HFFc6 (cell line): ENCODE measurements at places on chromosomes 4 and X. TPM values are rescaled to one million over a fixed set of nuclear protein-coding genes. Genes with fewer than 3 reads are reported as not detected.
A peak's percentile ranks its signal among the peaks of the same experiment; 100 is the strongest.

GRCh38 chrX:17564689-17565409 lies 172.4 kb upstream of the SCML1 start:
- H3K36me3 ChIP-seq: no peaks in the 10 kb centered on the region
- no peak overlapping the region for H3K4me3 ChIP-seq
- H3K27me3 ChIP-seq: no peaks in the 10 kb centered on the region

GRCh38 chr4:141668200-141668910 lies 32.0 kb downstream of the IL15 start:
- peak; percentile 36 for DNase-seq
- H3K27me3 ChIP-seq: no peaks in the 10 kb centered on the region
- H3K4me1 ChIP-seq: peaks cover 18% of the 10 kb centered on the region
- no peak overlapping the region for H3K4me3 ChIP-seq
- H3K27ac ChIP-seq: no peak overlapping the region
- no peaks in the 10 kb centered on the region; the same call in 1 of the 2 replicates for H3K36me3 ChIP-seq

DNA sequence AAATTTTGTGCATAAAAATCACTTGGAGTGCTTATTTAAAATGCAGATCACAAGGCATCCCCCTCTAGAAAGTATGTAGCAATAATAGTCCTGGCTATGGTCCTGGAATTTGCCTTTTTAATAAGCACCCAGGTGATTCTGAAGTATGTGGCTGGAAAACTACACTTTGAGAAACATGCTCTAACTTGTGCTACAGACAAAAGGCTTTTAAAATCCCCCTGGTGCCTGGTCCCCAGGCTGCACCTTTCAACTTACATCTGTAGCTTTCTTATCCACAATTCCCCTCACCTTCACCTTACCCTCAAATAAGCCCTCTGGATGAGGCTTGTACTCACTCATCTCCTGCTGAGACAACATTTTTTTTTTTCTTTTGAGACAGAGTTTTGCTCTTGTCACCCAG lies 21.1 kb downstream of the ART3 start:
- H3K36me3 ChIP-seq: no peaks in the 10 kb centered on the region
- no peak overlapping the region for H3K27ac ChIP-seq
- peaks cover 36% of the 10 kb centered on the region for H3K27me3 ChIP-seq
- H3K4me1 ChIP-seq: peaks cover 8% of the 10 kb centered on the region
- H3K4me3 ChIP-seq: no peak overlapping the region

DNA sequence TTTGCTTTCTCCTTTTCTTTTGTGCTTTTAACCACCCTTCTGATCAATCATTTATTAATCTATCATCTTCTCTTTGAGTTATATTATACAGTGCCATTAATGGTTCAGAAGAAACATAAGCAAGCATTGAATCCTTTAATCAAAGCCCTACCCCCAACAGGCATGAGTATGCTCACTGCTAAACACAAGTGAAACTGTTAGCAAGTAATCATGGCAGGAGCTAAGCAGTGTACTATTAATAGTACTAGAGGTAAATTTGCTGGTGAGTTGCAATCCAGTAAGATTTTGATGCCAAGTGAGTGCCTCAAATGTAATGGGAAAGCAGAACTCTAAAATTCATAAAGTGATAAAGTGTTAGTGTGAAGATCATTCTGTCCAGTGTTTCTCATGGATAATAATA lies 57.2 kb downstream of the FNIP2 start:
- peaks cover 49% of the 10 kb centered on the region for H3K4me1 ChIP-seq
- H3K27ac ChIP-seq: peak overlapping the region; percentile 3
- H3K4me3 ChIP-seq: no peak overlapping the region; the same call in 1 of the 2 replicates
- peaks cover 31% of the 10 kb centered on the region for H3K36me3 ChIP-seq

- no peaks in the 10 kb centered on the region for H3K27me3 ChIP-seq
- H3K36me3 ChIP-seq: no peaks in the 10 kb centered on the region
- no peak overlapping the region for H3K27ac ChIP-seq
- no peak for DNase-seq
- no peaks in the 10 kb centered on the region for H3K4me1 ChIP-seq
- no peak overlapping the region for H3K4me3 ChIP-seq
Measured at GRCh38 chr4:164383358-164384220, 370.3 kb upstream of the SMIM31 start.

- H3K36me3 ChIP-seq: no peaks in the 10 kb centered on the region
- DNase-seq: no peak
- H3K27ac ChIP-seq: peak overlapping the region; percentile 45; the same call in 1 of the 2 replicates
Measured at GRCh38 chr4:127622921-127623796, 9.6 kb upstream of the INTU start.

GRCh38 chr4:7196736-7197135 lies 4.4 kb downstream of the SORCS2 start:
- H3K36me3 ChIP-seq: no peaks in the 10 kb centered on the region
- H3K27me3 ChIP-seq: peaks cover 27% of the 10 kb centered on the region
- no peak overlapping the region for H3K4me3 ChIP-seq
- no peak for DNase-seq

GRCh38 chr4:185886832-185887524 lies 75.0 kb upstream of the SORBS2 start:
- no peaks in the 10 kb centered on the region for H3K4me1 ChIP-seq
- no peak overlapping the region for H3K27ac ChIP-seq
- peaks cover 5% of the 10 kb centered on the region; the same call in 1 of the 2 replicates for H3K27me3 ChIP-seq

- peaks cover 49% of the 10 kb centered on the region for H3K36me3 ChIP-seq
- no peak overlapping the region; the same call in 1 of the 2 replicates for H3K4me3 ChIP-seq
- H3K27ac ChIP-seq: peak overlapping the region; percentile 45
Measured at GRCh38 chr4:150123087-150123486, 44.8 kb downstream of the DCLK2 start.

- no peak for DNase-seq
- no peaks in the 10 kb centered on the region; the same call in none of the 2 replicates for H3K27me3 ChIP-seq
- H3K36me3 ChIP-seq: no peaks in the 10 kb centered on the region; the same call in 1 of the 2 replicates
- no peak overlapping the region for H3K27ac ChIP-seq
Measured at GRCh38 chrX:786441-786881, 155.9 kb downstream of the SHOX start.

- DNase-seq: no peak
- peaks cover 15% of the 10 kb centered on the region for H3K4me1 ChIP-seq
- H3K4me3 ChIP-seq: no peak overlapping the region
Measured at GRCh38 chr4:153453402-153453801, 12.8 kb upstream of the TMEM131L start.

DNA sequence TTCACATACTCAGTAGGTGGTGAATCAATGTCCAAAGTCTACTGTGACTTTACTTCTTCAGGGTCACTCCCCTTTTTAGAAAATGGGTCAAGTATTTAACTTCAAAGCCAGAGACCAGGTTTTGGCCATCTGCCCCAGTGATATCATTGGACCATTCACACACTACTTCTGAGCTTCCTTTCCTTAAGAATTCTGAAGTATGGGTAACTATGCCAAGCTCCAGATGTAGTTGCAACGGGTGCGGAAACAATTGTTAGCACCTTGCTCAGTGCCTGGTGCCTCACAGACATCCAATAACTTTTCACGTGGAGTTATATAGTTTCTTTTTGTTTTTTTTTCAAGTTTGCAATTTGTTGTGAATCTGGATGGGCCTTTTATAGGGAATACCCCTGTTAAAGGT lies 62.6 kb downstream of the TTC29 start:
- H3K27me3 ChIP-seq: peaks cover under 1% of the 10 kb centered on the region; the same call in 1 of the 2 replicates
- no peak overlapping the region for H3K4me3 ChIP-seq
- H3K36me3 ChIP-seq: no peaks in the 10 kb centered on the region
- no peak overlapping the region for H3K27ac ChIP-seq
- no peak for DNase-seq

DNA sequence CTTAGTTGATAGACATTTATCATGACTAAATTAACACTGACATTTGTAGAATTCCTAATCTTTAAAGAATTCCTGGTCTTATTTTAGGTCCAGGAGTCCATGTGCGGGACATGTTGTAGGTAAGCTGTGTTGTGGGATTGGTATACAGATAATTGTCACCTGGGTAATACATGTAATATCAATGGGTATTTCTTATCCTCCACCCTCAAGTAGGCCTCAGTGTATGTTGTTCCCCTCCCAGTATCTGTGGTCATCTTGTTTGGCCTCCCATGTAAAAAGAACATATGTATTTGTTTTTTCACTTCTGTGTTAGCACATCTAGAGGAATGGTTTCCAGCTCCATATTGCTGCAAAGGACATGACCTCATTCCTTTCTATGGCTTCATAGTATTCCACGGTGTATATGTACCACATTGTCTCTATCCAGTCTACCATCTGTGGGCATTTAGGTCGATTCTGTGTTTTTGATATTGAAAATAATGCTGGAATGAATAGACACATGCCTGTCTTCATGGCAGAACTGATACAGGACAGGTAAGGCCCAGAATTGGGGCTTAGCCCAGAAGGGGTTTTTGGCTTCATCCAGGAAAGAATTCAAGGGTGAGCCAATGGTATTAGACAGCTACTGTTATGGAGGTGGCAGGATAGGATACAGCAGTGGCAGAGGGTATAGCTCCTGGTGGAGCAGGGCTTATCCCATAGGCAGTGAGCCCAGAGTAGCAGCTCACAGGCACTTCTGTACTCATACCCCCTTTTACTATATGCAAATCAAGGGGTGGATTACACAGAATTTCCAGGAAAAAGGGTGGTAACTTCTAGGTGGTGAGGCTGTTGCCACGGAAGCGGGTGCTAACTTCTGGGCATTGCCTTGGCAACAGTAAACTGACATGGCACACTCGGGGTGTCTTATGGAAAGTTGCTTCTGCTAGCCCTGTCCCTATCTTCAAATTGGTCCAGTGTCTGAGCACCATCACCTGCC lies 66.1 kb upstream of the WDR1 start:
- H3K4me3 ChIP-seq: no peak overlapping the region
- no peak for DNase-seq
- H3K27me3 ChIP-seq: no peaks in the 10 kb centered on the region; the same call in none of the 2 replicates
- peaks cover 88% of the 10 kb centered on the region for H3K4me1 ChIP-seq
- H3K36me3 ChIP-seq: no peaks in the 10 kb centered on the region

GRCh38 chr4:21915761-21916160 lies 32.8 kb downstream of the KCNIP4 start:
- no peaks in the 10 kb centered on the region; the same call in 1 of the 2 replicates for H3K27me3 ChIP-seq
- H3K4me1 ChIP-seq: no peaks in the 10 kb centered on the region
- no peaks in the 10 kb centered on the region for H3K36me3 ChIP-seq
- no peak overlapping the region for H3K27ac ChIP-seq
- no peak overlapping the region for H3K4me3 ChIP-seq
- no peak for DNase-seq

- DNase-seq: no peak
- no peak overlapping the region for H3K27ac ChIP-seq
- H3K27me3 ChIP-seq: peaks cover 17% of the 10 kb centered on the region
- H3K4me1 ChIP-seq: peaks cover 8% of the 10 kb centered on the region; the same call in 1 of the 2 replicates
Measured at GRCh38 chrX:129701624-129702069, 37.1 kb upstream of the XPNPEP2 start.

- H3K4me3 ChIP-seq: no peak overlapping the region
- no peaks in the 10 kb centered on the region; the same call in 1 of the 2 replicates for H3K27me3 ChIP-seq
- no peak overlapping the region for H3K27ac ChIP-seq
- DNase-seq: no peak
- peaks cover 4% of the 10 kb centered on the region; the same call in 1 of the 2 replicates for H3K36me3 ChIP-seq
- H3K4me1 ChIP-seq: no peaks in the 10 kb centered on the region
Measured at GRCh38 chr4:57971261-57971660, 861.1 kb upstream of the IGFBP7 start.

GRCh38 chrX:137988470-137988869 lies 422.5 kb downstream of the ZIC3 start:
- DNase-seq: no peak
- H3K36me3 ChIP-seq: no peaks in the 10 kb centered on the region
- no peak overlapping the region for H3K27ac ChIP-seq
- H3K27me3 ChIP-seq: no peaks in the 10 kb centered on the region

DNA sequence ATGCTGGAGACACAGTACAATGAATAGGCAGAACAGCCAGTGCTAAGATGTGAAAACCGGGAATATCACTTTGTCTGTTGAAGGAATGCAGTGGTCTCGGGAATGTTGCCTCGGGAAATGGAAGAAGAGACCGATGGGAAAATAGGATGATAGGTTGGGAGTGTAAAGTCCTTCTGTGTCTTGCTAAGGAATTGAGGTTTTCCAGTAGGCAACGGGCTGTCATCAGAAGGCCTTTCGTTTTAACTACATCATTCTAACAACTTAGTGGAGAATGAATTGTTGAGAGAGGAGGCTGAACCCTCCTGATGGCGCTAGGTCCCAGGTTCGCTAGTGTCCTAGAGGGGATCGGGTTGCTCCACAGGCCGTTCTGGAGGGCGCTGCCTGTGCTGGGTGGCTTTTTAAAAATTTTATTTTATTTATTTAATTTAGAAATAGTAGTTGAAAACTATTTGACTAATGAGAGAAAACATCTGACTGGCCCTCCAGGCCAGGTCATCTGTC lies 730 bp downstream of the VBP1 start:
- peak; percentile 1 for DNase-seq
- peak overlapping the region; percentile 99 for H3K4me3 ChIP-seq
- 0 out of 2 replicates have a peak, but pooled peaks cover 6% of the 10 kb centered on the region for H3K36me3 ChIP-seq
- H3K4me1 ChIP-seq: peaks cover 24% of the 10 kb centered on the region
- H3K27ac ChIP-seq: peak overlapping the region; percentile 96

DNA sequence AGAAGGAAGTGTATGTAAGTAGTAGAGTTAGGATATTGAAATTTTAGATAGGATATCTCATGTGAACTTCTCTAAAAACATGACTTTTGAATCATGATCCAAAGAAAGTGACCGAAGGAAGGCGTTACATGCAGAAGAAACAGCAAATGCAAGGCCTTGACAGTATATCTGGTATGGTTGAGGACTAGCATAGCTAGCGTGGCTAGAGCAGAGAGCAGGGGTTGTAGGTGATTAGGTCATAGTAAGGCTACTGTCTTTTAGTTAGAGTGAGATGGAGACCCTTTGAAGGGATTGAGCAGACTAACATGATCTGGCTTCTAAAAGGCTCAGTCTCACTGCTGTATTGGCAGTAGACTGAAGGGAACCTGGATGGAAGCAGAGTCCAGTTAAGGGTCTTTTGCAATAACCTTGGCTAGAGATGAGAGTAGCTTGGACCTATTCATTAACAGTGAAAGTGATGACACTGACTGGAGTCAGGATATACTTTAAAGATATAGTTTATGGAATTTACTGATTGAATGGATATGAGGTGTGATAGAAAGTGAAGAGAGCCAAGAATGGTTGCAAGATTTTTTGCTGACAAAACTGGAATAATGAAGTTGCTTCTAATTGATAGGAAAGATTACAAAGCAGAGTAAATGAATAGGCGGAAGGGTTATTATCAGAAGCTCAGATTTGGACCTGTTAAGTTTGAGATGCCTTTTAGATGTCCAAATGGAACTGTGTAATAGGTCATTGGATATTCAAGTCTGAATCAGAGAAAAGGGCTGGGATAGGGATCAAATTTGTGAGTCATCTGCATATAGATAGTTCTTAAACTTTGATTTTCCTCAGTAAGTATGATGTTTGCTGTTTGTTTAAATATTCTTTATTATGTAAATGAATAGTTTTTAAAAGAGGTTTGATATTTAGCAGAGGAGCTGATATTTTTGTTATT lies 59.8 kb downstream of the MRPL1 start:
- H3K36me3 ChIP-seq: peaks cover 45% of the 10 kb centered on the region
- peak; percentile 33 for DNase-seq
- H3K4me1 ChIP-seq: peaks cover 51% of the 10 kb centered on the region
- H3K4me3 ChIP-seq: peak overlapping the region; percentile 41
- peak overlapping the region; percentile 92 for H3K27ac ChIP-seq
- no peaks in the 10 kb centered on the region; the same call in 1 of the 2 replicates for H3K27me3 ChIP-seq

GRCh38 chr4:121164291-121164690 lies at the start of gene TNIP3:
Gene TNIP3, minus strand, starts transcription at chr4:121164321. Its CDS starts 196 bp downstream, at chr4:121164125.
- no peak within 1 kb of the TSS for H3K4me3 ChIP-seq
- no peaks in the 10 kb centered on the region for H3K36me3 ChIP-seq
- H3K27ac ChIP-seq: no peak within 1 kb of the TSS
- H3K27me3 ChIP-seq: no peaks in the 10 kb centered on the region

- H3K36me3 ChIP-seq: peaks cover 21% of the 10 kb centered on the region
- peak overlapping the region; percentile 72 for H3K27ac ChIP-seq
- H3K27me3 ChIP-seq: no peaks in the 10 kb centered on the region
- DNase-seq: peak; percentile 16
Measured at GRCh38 chr4:128924951-128925350, 115.5 kb downstream of the JADE1 start.

Gene ATP6AP2
- total RNA-seq: 129 to 153 TPM (median 148 TPM) in 3 replicates

Gene BTK
- not detected in 3 replicates for total RNA-seq

Gene DMP1
- total RNA-seq: not detected in 3 replicates

Gene RADX
- total RNA-seq: 0.13 TPM in 1 of 2 replicates, not detected in the other

Gene TRAM1L1
- not detected in 3 replicates for total RNA-seq

Gene HELT
- total RNA-seq: not detected in 3 replicates
